ENCODE measurements at places on chromosomes 6 and 20.

DNA sequence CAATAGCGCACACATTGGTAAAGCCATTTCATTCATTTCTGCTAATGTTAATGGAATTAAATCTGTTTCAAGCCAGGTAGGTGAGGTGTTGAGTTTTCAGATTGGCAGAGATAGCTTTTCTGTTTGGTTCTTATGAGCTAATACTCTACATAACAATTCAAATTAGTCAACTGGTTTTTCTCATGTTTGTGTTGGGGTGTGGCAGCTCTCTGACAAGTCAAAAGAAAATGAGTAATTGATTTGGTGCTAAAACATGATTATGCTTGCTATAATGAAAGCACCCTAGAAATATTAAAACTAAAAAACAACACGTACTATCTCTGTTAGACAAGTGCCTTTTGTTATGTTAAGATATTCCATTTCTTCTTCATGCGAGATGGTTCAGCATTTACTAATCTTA is 13.6 kb downstream of the PPP1R14C start:
- no peak for DNase-seq

- peak; percentile 86 for DNase-seq
Observed at GRCh38 chr20:1336699-1337367, 7.9 kb upstream of the SDCBP2 start.

DNA sequence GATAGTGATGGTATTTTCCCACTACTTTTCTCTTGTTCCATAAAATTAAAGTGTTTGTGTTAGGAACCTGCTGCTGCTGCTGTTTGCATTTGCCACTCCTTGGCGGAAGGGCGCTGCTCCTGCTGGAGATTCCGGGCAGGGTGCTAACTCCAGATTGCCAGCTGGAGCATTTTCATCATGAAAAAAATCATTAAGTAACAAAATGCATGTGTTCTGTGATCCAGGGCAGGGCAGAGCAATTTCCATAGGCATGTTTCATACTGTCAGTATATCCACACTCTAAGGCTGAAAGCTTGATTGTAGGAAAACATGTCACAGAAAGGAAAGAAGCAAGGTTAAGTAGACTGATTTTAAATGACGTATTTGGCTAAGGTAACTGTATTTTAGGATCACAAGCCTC is 24.0 kb downstream of the PBOV1 start:
- DNase-seq, result no peak

GRCh38 chr20:63175038-63175895 is 40.7 kb downstream of the YTHDF1 start:
- no peak for DNase-seq

DNA sequence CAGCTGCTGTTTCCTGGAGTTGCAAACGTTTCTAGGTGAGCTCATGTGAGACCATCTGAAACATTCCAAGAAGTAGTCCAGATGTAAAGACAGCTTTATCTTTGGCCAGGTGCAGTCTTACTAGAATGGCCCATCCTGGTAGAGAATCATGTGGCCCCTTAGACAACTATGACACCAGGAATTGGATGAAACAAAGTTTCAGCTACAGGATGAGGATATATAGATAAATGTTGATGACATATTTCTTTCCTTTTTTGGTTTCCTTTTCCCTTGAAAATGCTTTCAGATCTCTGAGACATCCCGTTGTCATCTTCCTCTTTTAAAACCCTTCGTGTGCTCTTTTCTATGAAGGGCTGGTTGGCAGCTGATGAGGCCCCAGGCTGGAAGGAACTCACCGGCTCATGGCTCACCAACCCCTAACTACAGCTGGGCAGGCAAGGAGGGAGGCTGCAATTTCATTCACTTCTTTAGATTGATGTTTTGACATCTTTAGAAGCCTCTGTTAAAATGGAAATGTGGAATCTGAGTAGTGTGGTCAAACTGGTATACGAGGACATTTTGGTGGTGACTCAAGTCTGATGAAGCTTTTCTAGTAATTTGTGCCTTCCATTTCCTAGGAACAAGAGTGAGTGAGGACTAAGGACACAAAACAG is 167.9 kb upstream of the TNFAIP3 start:
- peak; percentile 69 for DNase-seq

- DNase-seq, result no peak
Observed at GRCh38 chr6:31794866-31795615, 511 bp downstream of the VARS1 start.
